ENCODE measurements at places on chromosomes 16 and 17.

DNA sequence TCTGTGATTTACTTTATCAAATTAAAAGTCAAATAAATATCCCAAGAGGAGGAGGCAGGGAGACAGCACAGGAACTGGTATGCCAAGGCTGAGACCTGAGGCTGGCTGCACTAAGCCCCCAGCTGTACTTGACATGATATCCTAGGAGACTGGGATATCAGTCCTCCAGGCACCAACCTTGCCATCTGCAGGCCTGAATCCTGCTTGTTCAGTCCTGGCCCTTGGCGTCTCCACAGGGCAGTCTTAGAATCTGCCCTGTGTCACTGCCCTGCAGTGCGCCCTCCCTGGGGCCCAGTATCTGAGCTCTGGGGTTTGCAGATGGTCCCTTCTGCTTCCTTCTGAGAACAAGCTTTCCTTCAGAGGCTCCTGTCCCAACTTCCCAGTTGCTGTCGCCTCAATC is 75.9 kb downstream of the HS3ST3A1 start:
- DNase-seq = no peak

- DNase-seq = no peak
Observed at GRCh38 chr16:86850670-86851069, 272.3 kb downstream of the FOXL1 start.

DNA sequence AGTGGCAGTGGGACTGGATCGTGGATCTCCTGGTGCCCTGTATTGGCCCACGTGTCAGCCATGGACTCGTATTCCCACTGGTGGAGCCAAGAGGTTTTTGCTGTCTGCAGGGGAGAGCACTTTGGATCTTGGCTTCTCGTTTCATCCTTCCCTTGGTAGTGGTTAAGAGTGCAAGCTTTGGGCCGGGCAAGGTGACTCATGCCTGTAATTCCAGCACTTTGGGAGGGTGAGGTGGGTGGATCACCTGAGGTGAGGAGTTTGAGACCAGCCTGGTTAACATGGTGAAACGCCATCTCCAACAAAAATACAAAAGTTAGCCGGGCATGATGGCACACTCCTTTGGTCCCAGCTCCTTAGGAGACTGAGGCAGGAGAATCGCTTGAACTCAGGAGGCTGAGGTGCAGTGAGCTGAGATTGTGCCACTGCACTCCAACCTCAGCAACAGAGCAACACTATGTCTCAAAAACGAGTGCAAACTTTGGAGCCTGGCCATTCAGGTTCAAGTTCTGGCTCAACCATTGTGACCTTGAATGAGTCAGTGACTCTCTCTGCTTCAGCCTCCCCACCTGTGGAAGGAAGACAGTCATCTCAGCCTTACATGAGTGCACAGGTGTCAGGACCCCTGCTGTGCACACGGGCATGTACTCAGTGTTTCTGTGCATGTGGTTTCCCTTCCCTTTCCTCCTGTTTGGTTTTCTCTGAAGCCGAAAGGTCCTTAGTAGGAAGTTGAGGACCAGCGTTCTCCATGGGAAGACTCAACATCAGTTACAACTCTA is 57.4 kb downstream of the PLCG2 start:
- no peak for DNase-seq

DNA sequence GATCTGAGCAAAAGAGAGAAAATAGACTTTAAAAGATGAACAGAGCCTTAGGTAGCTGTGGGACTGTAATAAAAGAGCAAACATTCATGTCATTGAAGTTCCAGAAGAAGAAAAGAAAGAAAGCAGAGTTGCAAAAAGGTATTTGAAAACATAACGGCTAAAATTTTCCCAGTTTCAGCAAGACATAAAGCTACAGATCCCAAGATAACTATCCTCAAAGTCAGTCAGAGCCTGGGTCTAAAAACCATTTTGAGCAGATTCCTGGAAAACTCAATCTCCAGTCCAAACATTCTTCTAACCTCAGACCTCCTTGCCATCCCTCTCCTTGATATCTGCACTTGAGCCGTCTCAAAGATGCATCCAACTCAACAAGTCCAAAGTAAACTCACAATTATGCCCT is 20.9 kb upstream of the CD300E start:
- DNase-seq = no peak

GRCh38 chr16:56753410-56753809 is 23.5 kb downstream of the NUP93 start:
- no peak for DNase-seq

DNA sequence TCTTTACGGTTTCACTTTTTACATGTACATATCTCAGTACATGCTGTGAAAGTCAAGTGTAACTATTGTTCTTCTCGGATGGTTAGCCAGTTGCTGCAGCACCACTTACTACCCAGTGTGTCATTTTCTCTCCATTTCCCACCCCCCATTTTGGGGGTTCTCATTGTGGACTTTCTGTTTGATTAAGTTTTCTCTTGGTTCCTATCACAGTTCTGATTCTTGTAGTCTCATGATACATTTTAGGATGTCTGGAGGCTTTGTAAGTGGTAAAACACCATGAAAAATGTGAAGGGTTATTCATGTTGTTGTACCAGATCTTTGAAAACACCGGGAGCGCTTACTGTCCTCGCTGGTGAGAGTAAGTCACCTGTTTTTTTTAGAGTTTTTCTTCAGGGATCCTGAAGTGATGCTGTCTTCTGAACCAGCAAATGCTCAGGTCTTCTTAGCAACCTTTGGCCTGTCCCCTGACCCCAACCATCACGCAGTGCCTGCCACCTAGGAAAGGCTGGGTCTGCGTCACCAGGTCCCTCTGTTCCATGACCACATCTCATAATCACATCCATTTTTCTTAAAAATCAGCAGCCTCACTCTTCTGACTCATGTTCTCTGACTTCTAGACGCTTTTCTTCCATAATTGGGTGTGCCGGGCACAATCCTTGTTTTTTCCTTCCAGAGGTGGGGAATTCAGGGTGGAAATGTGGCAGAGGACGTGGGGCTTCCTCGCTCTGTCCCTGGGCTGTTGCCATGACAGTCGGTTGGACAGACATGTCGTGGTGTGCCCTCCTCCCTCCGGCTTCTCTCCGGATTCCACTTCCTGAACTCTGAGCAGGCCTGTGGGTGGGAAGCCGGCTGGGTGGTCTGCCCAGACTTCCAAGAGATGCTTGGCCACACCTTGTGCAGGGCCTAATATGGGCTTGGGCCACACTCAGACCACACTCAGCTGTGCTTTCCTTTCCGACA is 102.6 kb downstream of the NTN1 start:
- DNase-seq = no peak

DNA sequence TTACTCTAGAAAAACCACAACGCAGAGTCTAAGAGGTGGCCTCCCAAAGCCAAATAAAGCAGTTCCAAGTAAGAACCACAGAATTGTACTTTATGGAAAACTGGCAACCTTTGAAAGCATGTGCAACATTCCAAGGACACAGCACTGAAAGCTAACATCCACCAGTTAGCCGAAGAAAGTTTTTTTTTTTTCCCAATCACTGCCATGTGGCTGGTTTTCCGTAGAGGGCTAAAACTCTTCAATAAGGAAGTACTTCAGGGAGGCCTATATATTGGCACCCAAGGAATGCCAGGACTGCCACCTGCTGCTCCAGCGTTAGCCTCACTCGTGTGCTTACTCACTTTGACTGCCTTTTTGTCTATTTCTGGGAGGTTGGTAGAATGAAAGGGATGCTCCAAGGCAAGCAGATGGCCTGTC is 25.2 kb downstream of the CEP95 start:
- no peak for DNase-seq

DNA sequence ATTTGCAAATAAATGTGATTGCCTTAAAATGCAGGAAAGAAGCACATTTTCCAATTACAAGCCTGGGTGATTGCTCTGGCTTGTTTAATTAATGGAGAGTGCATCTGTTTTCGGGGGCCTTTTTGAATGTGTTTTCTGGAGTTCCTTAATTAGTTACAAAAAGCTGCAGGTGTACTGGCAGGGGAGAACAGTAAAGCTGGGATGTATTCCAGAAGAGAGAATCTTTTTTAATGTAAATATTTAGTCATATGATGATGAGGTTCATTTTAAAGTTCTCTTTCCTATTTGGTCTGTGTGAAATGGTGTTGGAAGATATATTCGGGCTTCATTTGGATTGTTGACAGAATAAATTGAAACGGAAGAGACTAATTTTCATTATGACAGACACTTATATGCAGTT is 70.9 kb upstream of the N4BP1 start:
- DNase-seq = no peak

GRCh38 chr17:76261421-76262215 is 3.5 kb upstream of the UBALD2 start:
- DNase-seq = no peak

GRCh38 chr16:14628806-14629611 is 1.1 kb downstream of the PARN start:
- no peak for DNase-seq

GRCh38 chr17:45430738-45431530 is 1.7 kb downstream of the ARHGAP27 start:
- no peak for DNase-seq

DNA sequence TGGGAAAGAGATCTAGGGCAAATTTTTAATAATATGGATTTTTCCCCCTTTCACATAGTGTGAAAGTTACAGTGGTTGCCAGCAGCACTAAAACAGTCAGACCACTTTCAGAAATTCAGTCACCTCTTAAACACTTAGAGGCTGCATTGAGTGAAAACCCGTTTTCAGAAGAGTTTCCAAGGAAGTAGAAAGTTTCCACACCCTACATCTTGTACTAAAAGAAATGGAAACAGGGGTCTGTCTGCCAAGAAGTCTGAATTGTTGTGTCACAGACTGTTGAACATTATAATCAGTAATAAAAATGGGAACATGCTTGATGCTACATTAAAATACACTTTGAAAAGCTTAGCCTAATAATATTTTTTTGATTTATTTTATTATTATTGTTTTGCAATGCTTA is 278.9 kb upstream of the KCNJ16 start:
- DNase-seq = no peak

DNA sequence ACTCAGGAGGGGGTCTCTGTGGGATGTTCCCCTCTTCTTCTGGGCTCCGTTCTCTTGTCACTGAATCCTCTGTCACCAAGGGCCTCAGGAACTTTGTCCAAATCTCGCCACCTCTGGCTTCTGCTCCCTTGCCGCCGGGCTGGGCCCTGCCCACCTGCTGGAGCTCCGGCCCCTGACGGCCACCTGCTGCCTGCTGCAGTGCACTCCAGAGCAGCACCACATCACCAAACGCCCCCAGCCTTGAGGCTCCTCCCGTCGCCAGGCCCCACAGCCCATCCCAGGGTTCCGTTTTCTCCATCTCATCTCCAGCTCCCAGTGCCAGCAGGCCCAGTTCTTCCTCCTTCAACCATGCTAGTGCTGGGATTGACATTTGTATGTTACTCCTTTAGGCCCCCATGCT is 43.6 kb downstream of the FOXL1 start:
- no peak for DNase-seq

GRCh38 chr16:22915003-22915402 is 101.0 kb downstream of the HS3ST2 start:
- no peak for DNase-seq

- no peak for DNase-seq
Observed at GRCh38 chr17:17051791-17052461, 9.7 kb downstream of the MPRIP start.

DNA sequence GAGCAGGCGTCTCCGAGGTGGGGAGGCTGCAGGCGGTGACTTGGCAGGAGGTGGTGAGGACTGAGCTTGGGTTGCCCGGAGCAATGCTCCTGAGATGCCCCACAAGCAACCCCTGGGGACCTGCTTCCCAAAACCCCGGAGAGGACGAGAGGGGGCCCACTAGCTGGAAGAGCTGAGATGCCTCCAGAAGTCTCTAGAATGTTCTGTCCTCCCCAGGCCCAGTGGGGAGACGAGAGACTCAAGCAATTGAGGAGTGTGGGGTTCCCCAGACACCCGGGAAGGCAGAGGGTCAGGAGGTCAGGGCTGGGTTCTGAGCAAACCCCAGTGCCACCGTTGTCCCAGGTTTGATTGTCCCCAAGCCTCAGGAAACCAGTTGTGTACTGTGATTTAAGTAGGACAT is 21.2 kb upstream of the ATP2C2 start:
- DNase-seq = no peak

- DNase-seq = no peak
Observed at GRCh38 chr17:63477480-63478440, 899 bp downstream of the ACE start.

- no peak for DNase-seq
Observed at GRCh38 chr17:58533616-58534188, 19.3 kb upstream of the MTMR4 start.

- no peak for DNase-seq
Observed at GRCh38 chr17:49216953-49217650, 6.6 kb downstream of the ABI3 start.

DNA sequence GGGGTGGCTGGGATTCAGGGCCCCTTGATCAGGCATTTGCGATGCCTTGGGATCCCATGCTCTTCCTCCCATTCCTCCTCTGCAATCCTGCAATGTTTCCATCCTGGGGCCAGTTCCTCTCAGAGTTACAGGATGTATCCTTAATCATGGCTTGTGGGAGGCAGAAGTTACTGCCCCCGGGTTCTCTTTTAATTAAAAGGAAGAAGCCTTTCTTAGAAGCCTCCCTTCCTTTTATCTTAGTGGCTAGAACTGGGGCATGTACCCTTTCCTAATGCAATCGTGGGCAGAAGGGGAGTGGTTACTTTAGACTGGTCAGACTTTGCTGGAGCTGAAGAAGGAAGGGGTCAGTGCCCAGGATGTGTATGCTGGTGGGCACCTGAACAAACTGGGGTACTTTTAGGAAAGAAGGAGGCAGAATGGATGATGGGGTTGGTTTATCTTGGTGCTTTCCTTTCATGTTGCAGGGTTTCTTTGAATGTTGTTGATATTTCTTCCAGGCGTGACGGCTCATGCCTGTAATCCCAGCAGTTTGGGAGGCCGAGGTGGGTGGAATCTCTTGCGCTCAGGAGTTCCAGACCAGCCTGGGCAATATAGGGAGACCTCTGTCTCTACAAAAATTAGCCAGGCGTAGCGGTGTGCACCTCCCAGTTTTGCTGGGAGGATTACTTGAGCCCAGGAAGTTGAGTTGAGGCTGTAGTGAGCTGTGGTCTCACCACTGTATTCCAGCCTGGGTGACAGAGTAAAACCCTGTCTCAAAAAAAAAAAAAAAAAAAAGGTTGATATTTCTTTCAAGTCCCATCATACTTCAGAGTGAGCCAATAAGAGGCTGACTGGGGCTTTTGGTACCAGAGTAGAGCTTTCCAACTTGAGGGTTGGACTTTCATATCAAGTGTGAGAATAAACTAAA is 13.2 kb upstream of the SPN start:
- no peak for DNase-seq

Data from activated CD4-positive, alpha-beta T cell treated with anti-CD3 and anti-CD28 coated beads for 4 hours (primary cell).